GM06990 (cell line): ENCODE measurements at places on chromosomes 12 and 14.

GRCh38 chr12:76697849-76698248 is 66.1 kb upstream of the ZDHHC17 start:
- no peak for DNase-seq

DNA sequence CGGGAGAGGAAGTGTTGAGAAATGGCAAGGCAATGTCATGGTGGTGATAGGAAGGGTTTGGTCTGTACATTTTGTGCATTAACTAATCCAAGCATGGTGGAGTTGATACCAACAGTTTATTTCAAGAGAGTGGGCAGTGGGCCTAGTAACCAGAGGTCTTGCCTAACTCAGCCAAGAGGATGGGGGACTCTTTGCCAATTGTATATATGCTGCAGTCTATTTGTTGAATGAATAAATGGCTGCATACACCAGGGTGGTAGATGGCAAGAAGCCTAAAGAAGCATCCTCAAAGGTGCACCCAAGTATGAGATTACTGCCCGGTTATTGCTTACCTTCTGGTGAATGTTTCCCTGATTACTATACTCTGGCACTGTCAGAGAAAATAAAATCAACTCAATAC is 295.9 kb downstream of the ITPR2 start:
- no peak for DNase-seq

DNA sequence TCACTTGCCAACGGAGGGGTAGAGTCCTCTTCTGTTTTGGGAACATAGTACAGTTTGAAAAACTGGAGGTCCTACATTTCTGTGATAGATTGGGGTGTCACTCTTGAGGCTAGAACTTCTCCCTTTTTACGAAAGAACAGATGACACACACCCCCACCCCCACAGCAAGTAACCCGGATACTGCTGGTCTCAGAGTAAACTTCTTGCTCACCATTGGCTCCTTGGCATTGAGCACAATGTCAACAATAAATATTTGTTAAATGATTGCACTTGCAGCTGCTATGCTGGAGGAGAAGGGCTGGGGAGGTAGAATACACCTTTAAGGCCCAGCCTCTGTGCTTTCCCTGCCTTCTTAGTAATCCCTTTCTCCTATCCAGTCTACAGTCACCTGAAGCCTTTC is 149.8 kb downstream of the TGFB3 start:
- DNase-seq, result no peak

DNA sequence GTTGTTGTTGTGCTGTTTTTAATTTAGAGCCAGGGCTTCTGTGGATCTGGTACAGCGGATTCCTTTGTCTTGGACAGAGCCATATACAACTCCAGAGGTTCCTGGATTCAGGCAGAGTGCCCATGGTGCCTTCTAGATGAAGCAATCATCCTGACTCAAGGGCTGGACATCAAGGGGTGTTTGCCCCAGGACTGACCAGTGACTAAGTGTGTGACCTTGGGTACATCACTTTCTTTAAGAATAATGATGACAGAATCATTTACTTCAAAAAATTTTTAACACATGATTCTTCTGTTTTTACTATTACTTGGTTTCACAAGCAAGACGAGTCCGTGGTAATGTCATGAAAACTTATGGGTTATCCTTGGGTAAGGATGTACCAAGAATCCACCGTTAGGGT is 397.3 kb downstream of the ZFP36L1 start:
- DNase-seq, result no peak

GRCh38 chr14:101315802-101316296 is 245.4 kb upstream of the DIO3 start:
- no peak for DNase-seq
